Activated CD4-positive, alpha-beta memory T cell treated with anti-CD3 and anti-CD28 coated beads, Interleukin-2, amount 10 ng/mL, durations not matched to agents 7 days and 5 days (primary cell): ENCODE measurements at places on chromosomes 6 and 20. TPM values are rescaled to one million over a fixed set of nuclear protein-coding genes. Genes with fewer than 3 reads are reported as not detected.

The TGM2 gene
- total RNA-seq = 0.38 TPM

The FBXO5 gene
- total RNA-seq = 71.2 TPM

The BPIFB1 gene
- not detected for total RNA-seq

The SLC44A4 gene
- not detected for total RNA-seq

The TRIM15 gene
- not detected for total RNA-seq

The PTGIS gene
- total RNA-seq = 2.8 TPM

The CCNC gene
- 45.4 TPM for total RNA-seq

GRCh38 chr6:98525860-98526259 lies 308.5 kb upstream of the POU3F2 start:
- no peak overlapping the region for H3K4me3 ChIP-seq
- no peaks in the 10 kb centered on the region for H3K27me3 ChIP-seq
- DNase-seq = no peak
- H3K27ac ChIP-seq = no peak overlapping the region
- H3K4me1 ChIP-seq = no peaks in the 10 kb centered on the region

GRCh38 chr6:123091091-123091895 lies 95.3 kb downstream of the CLVS2 start:
- no peak for DNase-seq
- H3K27ac ChIP-seq = no peak overlapping the region
- no peaks in the 10 kb centered on the region for H3K27me3 ChIP-seq
- no peaks in the 10 kb centered on the region for H3K36me3 ChIP-seq

GRCh38 chr6:43842231-43842794 lies 72.3 kb downstream of the VEGFA start:
- DNase-seq = no peak
- no peak overlapping the region for H3K4me3 ChIP-seq
- H3K27me3 ChIP-seq = peaks cover 27% of the 10 kb centered on the region
- no peaks in the 10 kb centered on the region for H3K36me3 ChIP-seq

DNA sequence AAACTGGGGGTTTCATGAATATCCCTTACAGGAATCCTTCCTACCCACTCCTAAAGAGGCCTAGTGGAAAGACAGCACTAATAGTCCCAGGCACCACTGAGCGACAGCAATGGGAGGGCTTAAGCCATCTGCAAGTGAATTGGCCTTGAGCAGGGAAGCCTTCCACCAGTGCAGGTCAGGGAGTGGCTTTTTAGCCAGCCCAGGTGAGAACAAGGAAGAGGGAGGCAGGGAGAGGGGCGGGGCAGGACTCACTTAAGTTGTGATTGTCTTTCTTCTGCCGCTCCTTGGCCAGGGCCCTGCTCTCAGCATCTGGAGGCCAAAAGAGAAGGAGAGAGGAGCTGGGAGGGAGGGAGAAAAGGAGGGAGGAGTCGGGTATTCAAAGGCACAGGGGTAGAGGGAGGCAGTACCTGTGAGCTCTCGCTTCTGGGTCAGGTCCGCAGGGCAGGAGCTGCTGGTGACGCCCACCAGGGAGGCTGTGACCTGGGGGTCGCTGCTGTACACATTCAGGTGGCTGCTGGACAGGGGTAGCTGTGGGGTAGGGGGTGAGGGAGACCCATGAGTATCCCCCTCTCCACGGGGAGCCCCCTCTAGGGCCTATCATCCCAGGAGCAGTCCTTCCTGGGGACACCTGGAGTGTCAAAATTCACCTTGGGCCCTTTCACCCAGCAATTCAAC lies 47.8 kb downstream of the TFEB start:
- no peak overlapping the region for H3K27ac ChIP-seq
- no peaks in the 10 kb centered on the region for H3K27me3 ChIP-seq
- no peaks in the 10 kb centered on the region for H3K36me3 ChIP-seq

- H3K27me3 ChIP-seq = peaks cover 7% of the 10 kb centered on the region
- no peak overlapping the region for H3K4me3 ChIP-seq
- no peak overlapping the region for H3K27ac ChIP-seq
- H3K36me3 ChIP-seq = no peaks in the 10 kb centered on the region
These were observed 10.6 kb downstream of the RBM24 start for GRCh38 chr6:17291778-17292177.

DNA sequence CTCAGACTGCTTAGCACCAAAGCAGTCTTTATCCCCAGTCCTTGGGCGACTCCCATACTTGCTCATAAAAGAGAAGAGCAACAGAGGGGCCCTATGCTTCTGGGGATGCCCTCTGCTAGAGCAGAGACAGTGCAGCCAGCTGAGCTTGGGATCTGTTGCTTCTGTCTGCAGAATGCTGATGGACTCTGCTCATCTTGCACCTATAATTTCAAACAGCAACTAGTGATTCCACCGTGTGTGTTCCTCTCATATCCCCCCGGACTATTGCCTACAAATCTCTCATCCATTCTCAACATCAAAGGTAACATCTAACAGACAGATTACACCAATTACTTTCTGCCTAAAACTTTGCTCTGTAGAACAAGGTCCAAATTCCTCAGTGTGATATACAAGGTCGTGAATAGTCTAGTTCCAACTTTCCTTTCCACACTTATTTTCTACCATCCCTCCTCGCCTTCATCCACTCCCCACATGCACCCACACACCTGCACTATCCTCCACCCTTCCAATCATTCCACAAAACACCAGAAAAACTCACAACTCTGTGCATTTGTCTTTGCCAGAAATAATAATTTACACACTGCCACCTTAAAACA lies 62.6 kb downstream of the FRK start:
- no peak overlapping the region for H3K27ac ChIP-seq
- no peaks in the 10 kb centered on the region for H3K4me1 ChIP-seq
- H3K36me3 ChIP-seq = no peaks in the 10 kb centered on the region
- no peak for DNase-seq
- H3K4me3 ChIP-seq = no peak overlapping the region
- peaks cover 9% of the 10 kb centered on the region for H3K27me3 ChIP-seq

DNA sequence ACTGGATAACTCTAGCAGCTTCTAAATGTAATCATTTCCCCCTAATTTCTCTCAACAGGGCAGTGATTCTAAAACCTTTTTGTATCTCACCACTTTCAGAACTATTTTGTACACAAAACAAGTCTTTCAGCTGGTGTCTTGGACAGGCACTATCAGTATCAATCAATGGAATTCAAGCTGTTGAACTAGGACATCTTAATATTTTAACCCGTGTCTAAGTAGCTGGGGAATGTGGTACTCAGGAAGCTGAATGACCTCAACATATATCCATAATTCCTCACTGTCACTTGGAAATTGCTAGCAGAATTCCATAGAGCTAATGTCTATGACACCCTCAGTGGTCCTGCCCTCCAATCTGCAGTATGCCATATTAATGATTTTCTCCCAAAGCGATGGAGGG lies 24.5 kb downstream of the ADAT2 start:
- no peaks in the 10 kb centered on the region for H3K27me3 ChIP-seq
- no peak for DNase-seq
- H3K27ac ChIP-seq = no peak overlapping the region

GRCh38 chr6:168127384-168127868 lies 48.4 kb upstream of the FRMD1 start:
- H3K4me1 ChIP-seq = no peaks in the 10 kb centered on the region
- DNase-seq = no peak
- no peaks in the 10 kb centered on the region for H3K36me3 ChIP-seq
- H3K27ac ChIP-seq = no peak overlapping the region

GRCh38 chr6:116352515-116353471 lies 18.0 kb upstream of the DSE start:
- H3K36me3 ChIP-seq = no peaks in the 10 kb centered on the region
- H3K27me3 ChIP-seq = no peaks in the 10 kb centered on the region
- H3K4me3 ChIP-seq = no peak overlapping the region
- H3K27ac ChIP-seq = no peak overlapping the region

DNA sequence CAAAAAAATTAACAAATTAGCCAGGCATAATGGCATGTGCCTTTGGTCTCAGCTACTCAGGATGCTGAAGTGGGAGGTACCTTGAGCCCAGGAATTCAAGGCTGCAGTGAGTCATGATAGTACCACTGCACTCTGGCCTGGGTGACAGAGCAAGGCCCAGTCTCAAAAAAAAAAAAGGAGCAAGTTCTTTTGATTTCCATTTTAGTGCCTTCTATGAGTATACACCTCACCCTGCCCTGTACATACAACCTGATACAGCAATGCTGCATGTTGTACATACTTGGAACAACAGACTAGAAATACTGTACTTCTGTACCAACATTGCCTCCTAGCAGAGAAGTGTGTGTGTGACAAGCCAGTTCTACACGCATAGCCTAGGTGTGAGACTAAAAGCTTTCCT lies 97.3 kb upstream of the CARMIL1 start:
- peak overlapping the region; percentile 7 for H3K27ac ChIP-seq
- H3K36me3 ChIP-seq = no peaks in the 10 kb centered on the region
- no peaks in the 10 kb centered on the region for H3K27me3 ChIP-seq
- peaks cover 54% of the 10 kb centered on the region for H3K4me1 ChIP-seq
- no peak for DNase-seq
- H3K4me3 ChIP-seq = no peak overlapping the region

GRCh38 chr6:39347906-39348585 lies 25.5 kb upstream of the KCNK16 start:
- peaks cover 2% of the 10 kb centered on the region for H3K4me1 ChIP-seq
- no peaks in the 10 kb centered on the region for H3K36me3 ChIP-seq
- H3K4me3 ChIP-seq = no peak overlapping the region
- peak; percentile 66 for DNase-seq
- peaks cover 2% of the 10 kb centered on the region for H3K27me3 ChIP-seq

- no peaks in the 10 kb centered on the region for H3K4me1 ChIP-seq
- H3K27ac ChIP-seq = no peak overlapping the region
- no peaks in the 10 kb centered on the region for H3K36me3 ChIP-seq
- H3K4me3 ChIP-seq = no peak overlapping the region
- peaks cover 3% of the 10 kb centered on the region for H3K27me3 ChIP-seq
These were observed 625 bp downstream of the MAS1L start for GRCh38 chr6:29487131-29487530.

- H3K27me3 ChIP-seq = no peaks in the 10 kb centered on the region
- no peak overlapping the region for H3K27ac ChIP-seq
- H3K36me3 ChIP-seq = no peaks in the 10 kb centered on the region
- H3K4me1 ChIP-seq = no peaks in the 10 kb centered on the region
- H3K4me3 ChIP-seq = no peak overlapping the region
- no peak for DNase-seq
These were observed 958.5 kb upstream of the EPHA7 start for GRCh38 chr6:94377835-94378234.

DNA sequence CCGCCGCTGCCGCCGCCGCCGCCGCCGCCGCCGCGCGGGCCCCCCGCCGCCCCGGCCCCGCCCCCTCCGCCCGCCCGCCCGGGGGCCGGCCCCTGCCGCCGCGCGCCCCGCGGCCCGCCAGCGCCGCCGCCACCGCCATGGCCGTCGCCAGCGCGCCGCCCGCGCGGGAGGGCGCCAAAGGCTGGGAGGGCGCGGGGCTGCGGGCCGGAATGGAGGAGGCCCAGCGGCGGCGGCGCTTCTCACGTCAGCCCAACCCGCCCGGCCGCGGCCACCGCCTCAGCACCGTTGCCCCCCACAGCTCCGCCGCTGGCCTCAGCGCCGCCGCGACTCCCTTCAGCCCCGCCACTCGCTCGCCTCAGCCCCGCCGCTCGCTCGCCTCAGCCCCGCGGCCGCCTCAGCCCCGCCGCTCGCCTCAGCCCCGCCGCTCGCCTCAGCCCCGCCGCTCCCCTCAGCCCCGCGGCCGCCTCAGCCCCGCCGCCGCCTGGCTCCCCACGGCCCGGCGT lies 258 bp downstream of the PHF10 start:
- no peak overlapping the region for H3K27ac ChIP-seq
- DNase-seq = peak; percentile 43
- peaks cover 41% of the 10 kb centered on the region for H3K4me1 ChIP-seq
- peaks cover 2% of the 10 kb centered on the region for H3K27me3 ChIP-seq
- H3K4me3 ChIP-seq = peak overlapping the region; percentile 63
- H3K36me3 ChIP-seq = peaks cover 16% of the 10 kb centered on the region

- no peak overlapping the region for H3K27ac ChIP-seq
- H3K4me3 ChIP-seq = no peak overlapping the region
- no peaks in the 10 kb centered on the region for H3K36me3 ChIP-seq
- peaks cover 4% of the 10 kb centered on the region for H3K27me3 ChIP-seq
These were observed 181.9 kb upstream of the CCN2 start for GRCh38 chr6:132132924-132133639.
